Kidney tubule cell (primary cell): ENCODE measurements at places on chromosomes 13 and 19.
A peak's percentile ranks its signal among the peaks of the same experiment; 100 is the strongest.

DNA sequence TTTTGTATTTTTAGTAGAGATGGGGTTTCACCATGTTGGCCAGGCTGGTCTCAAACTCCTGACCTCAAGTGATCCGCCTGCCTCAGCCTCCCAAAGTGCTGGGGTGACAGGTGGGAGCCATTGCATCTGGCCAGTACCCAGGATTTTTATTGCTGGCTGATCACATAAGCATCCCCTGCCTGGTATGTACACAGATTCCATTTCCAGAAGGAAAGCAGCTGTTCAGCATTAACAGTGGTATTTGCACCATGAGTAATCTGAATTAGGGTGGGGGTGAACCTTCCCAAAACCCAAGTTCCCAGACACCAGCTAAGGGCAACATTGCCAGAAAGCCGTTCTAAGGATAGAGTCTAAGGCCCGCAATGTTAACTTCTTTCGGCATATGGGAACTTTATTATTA is 7.3 kb downstream of the ZNF555 start:
- no peak for DNase-seq

DNA sequence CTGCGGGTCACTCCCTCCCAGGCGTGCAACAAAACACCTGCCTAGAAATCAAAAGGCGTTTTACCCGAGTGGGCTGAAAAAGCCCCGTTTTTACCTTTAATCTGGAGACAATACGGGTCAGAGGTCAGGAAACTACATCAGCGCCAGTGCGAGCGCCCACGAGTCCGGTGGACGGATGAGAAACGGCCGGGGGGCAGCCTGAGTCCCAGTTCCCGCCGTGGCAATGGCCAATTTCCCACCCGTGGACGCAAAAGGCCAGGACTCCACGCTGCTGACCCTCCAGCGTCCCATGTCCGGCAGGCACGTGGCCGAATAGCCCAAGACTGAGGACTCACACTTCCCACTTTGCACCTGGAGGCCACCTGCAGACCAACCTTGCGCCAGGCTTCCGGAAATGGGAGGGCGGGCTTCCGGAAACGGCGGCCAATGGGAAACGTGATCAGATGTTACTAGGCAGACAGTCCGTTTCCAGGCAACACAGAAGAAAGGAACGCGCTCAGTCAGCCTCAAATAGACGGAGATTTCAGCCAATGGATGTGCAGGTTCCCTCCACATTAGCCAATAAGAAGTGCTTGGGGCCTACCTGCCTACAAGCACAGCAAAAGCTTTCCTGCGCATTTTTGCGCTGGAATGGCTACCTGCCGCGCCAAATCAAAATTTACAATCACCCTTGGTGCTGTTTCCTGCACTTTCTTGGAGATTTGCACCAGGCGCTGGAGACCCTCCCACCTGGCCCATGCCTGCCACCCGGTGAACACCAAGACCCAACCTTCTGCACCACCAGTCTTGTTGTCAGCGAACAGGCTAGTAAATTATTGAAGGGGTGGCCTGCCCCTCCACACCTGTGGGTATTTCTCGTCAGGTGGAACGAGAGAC is 47.4 kb downstream of the ZFP14 start:
- peak; percentile 96 for DNase-seq

DNA sequence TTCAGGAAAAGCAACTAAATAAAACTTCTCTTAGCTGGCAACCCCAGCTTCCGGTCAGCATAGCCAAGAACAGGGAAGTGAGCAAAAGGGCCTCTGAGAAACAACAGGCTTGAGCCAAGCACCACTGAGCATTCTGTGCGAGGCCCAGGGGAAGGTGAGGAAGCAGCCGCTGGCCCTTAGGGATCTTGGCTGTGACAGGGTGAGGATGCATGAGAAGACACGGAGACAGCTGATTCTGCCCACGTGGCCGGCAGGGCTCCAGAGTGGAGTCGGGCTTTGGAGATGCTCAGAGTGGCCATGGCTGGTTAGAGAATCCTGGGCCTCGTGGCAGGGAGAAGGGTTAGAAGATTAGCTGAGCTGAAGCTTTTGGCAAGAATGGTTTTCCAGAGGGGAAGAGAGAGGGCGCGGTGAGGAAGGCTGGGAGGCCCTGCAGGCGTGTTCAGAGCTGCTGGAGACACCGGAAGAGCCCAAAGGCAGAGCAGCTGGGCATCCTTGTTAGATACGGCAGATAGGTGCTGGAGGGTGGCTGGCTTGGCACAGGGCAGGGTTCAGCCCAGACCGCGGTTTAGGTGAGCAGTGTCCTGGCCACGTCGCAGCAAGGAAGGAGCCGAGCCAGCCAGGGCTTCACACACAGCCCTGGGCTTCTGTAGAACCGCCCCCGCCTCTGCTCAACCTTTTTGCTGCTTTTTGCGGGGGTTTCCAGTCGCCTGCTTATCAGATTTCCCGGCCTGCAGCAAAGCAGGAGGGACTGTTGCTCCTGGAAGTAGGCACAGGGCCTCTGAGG is 17.3 kb downstream of the UPF1 start:
- no peak for DNase-seq

GRCh38 chr19:28541029-28541428 is 671.9 kb downstream of the UQCRFS1 start:
- DNase-seq = no peak

GRCh38 chr13:33828431-33829129 is 10.6 kb downstream of the RFC3 start:
- DNase-seq = no peak

- DNase-seq = no peak
These were observed 670 bp upstream of the CHAF1A start for GRCh38 chr19:4401769-4402170.

- no peak for DNase-seq
These were observed 3.0 kb downstream of the IRS2 start for GRCh38 chr13:109783447-109783814.

DNA sequence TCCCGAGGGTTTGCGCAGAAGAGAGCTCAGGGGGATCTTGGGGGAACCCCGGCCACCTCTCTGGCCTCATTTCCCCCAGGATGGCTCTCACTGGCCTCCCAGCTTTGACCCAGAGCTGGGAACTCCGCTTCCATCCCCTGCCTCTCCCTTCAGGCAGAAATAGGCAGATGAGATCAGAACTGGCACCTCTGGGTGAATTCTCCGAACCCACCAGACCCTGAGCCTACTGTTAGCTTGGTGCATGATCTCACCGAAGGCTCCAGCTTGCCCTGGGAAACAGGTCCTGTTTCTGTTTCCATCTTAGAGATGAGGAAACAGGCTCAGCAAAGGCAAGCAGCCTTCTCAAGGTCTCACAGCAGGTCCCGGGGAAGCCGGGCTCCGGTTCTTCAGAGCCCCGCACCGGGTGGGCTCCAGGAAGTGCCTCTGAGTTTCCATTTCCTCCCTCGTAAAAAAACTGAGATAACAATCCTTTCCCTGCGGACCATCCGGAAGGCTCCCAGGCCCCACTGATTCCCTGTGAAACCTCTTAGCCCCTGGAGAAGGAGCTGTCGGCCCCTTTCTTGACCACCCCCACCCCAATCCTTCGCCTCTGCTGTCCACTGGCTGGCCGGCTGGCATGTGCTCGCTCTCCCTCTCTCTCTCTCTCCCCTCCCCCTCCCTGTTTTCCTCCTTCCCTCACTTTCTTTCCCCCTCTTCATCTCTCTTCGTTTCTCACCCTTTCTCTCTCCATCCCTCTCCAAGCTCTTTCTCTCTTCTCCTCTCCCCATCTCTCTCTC is 2.1 kb downstream of the NECTIN2 start:
- DNase-seq = peak; percentile 76

DNA sequence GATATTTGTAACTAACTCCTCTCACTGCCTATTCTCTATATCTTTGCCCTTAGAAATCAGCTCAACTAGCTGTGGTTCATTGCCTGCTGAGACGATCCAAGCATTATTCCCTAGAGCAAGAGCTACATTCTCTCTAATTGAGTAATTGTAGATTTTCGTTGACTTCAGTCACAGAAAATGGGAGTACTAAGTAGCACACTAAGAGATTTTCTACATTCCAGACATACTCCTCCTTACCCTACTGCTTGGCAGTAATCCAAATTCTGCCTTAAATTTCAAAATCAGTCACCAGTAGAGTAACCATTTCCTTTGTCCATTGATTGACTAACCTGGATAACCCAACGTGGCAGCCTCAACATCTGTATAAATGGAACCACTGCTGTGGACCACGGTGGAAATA is 1786.8 kb downstream of the SLITRK5 start:
- DNase-seq = peak; percentile 98

- DNase-seq = no peak
These were observed 47.0 kb downstream of the PCDH9 start for GRCh38 chr13:67183151-67183550.

GRCh38 chr13:95360464-95361097 is 59.3 kb upstream of the ABCC4 start:
- no peak for DNase-seq

GRCh38 chr19:29677001-29677817 is 11.9 kb downstream of the PLEKHF1 start:
- no peak for DNase-seq

DNA sequence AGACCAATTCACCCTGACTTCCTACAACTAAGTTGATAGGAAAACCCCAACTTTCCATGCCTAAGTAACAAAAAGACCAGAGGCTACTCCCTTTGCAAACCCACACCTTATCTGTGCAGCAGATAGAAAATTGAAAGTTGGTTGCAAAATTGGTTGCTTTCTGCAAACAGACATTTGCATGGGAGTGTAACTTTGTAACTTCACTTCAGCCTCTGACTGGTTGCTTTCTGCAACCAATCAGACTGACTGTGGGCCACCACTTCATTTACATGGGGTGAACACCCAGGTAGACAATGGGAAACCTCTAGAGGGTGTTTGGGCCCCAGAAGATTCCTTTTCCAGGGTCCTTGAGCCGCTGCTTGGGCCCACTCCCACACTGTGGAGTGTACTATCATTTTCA is 9.8 kb downstream of the TEX30 start:
- no peak for DNase-seq

GRCh38 chr19:5621945-5622464 is 571 bp downstream of the SAFB2 start:
- no peak for DNase-seq

DNA sequence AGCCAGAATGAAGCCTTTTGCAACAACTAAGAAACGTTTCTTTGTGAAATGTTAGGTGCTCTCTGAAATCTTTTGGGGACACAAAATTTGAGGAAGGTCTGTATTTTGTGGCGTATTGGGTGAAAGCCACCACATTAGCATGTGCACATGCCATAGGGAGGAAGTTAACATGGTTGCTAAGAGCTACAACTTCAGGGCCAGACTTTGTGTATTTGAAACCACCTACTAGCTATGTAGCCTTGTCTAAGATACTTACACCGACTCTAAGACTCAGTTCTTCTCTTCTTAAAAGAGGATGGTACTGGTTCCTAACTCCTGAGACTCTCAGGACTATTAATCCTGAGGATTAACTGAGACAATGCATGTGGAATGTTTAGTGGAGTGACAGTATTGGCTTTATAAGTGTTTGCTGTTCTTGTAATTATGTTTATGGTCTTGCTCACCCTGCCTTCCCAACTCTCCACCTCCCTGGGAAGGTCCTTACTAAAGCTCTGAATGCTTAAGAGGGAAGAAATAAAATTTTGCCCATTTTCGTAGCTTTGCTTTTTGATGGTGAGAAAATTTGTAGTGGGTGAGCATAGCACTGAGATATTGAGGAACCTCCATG is 15.5 kb downstream of the SERP2 start:
- DNase-seq = no peak

- DNase-seq = peak; percentile 38
These were observed 347.2 kb downstream of the ZNF536 start for GRCh38 chr19:30719189-30719998.

GRCh38 chr19:49845414-49845813 is 5.5 kb upstream of the PTOV1 start:
- no peak for DNase-seq

GRCh38 chr13:101092985-101093384 is 323.3 kb downstream of the NALCN start:
- no peak for DNase-seq

DNA sequence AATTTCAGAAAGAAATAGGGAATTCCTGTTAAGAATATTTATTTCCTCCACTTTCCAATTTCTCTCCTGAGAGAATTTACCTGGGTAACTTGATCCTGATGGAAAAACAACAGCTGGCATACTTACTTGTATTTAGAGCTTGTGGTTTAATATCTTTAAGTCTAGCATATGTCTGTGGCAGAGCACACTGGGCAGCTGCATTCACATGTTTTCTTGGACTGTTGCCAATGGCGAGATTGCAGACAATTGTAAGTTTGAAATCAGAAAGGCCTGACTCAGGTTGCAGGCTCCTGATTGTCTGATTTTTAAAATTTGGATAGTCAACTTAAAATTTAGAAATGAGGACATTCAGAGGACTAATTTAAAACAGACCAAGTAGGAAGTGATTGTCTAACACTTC is 66.9 kb downstream of the NHLRC3 start:
- no peak for DNase-seq

- DNase-seq = peak; percentile 11
These were observed 500 bp downstream of the AP3D1 start for GRCh38 chr19:2150794-2151338.

- DNase-seq = no peak
These were observed 49.7 kb downstream of the KLF12 start for GRCh38 chr13:74084375-74084935.

DNA sequence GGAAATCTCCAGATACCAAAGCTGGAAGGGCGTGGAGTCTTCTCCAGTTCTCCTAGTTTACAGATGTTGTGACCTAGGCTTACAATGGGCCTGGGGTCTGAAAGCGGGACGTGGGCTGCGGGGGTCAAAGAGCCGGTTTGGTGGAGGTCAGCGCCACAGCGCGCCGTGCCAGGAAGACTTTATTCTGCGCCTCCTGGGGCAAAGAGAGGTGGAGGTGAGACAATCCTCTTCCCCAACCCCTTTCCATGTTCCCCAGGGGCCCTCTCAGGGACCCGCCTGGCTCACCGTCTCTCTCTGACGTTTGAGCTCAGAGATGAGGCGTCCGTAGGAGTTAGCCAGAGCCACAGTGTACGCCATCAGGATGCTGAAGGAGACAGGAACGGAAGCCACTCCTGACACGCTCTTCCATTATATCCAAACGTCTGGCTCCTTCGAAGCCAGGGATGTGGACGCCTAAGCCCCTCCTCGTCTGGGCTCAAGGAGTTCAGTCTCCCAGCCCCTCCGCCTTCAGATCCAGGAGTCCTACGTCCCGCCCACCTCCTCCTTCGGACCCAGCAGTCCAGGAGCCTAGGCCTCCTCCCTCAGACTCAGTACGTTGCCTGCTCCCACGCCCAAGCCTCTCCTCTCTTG is 776 bp upstream of the LENG1 start:
- peak; percentile 31 for DNase-seq

- DNase-seq = no peak
These were observed 9.0 kb upstream of the ECH1 start for GRCh38 chr19:38840583-38840968.

- DNase-seq = no peak
These were observed 53.7 kb downstream of the USP12 start for GRCh38 chr13:27117952-27118351.

GRCh38 chr13:64278493-64278892 is 2862.8 kb upstream of the PCDH20 start:
- DNase-seq = no peak
